ENCODE measurements at places on chromosomes 5 and 9.

GRCh38 chr5:73908395-73908794 lies 282.4 kb downstream of the ARHGEF28 start:
- DNase-seq = no peak

GRCh38 chr9:89366711-89367110 lies 48.4 kb downstream of the SECISBP2 start:
- DNase-seq = no peak

DNA sequence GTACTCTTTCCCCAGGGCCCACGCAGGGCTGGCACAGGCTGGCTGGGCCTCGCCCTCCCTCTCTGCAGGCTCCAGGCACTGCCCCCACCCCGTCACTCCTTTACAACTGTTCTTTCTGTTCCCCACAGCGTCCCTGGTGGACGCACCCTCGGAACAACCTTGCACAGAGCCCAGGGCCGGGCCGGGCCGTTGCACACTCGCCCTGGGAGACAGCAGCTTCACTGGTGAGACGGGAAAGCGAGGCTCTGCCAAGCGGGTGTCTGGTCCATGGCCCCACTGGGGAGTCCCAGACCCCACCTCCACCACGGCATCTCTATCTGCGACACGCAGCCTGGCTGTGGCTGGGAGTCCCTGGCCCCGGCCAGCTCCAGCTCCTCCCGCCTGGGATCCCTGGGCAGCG lies 18.4 kb upstream of the QSOX2 start:
- no peak for DNase-seq

GRCh38 chr5:149261246-149261645 lies 10.4 kb upstream of the AFAP1L1 start:
- no peak for DNase-seq

- DNase-seq = no peak
Measured at GRCh38 chr5:2164586-2164985, 281.9 kb upstream of the IRX4 start.

- no peak for DNase-seq
Measured at GRCh38 chr9:134551176-134551575, 90.4 kb upstream of the COL5A1 start.

DNA sequence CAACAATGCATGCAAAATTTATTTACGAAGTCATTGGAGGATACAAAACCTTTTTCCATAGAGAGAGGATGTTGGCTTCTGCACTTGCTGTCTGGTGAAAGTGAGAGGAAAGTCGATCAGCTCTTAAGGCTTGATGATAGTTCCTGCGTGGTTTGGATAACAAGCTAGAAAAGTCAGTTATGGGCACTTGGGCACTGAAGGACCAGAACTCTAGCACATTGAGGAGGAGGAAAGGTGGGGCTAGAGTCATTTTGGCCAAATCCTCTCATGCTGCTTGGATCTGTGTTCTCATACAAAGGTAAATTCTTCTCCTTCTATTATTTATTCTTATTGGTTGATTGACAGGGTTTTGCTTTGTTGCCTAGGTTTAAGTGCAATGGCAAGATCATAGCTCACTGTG lies 245.9 kb upstream of the ADAMTSL1 start:
- no peak for DNase-seq

GRCh38 chr5:1068895-1069719 lies 42.8 kb downstream of the SLC12A7 start:
- no peak for DNase-seq
